ENCODE measurements at places on chromosomes 11 and 22.

GRCh38 chr11:21628641-21629040 is 564.2 kb upstream of the ANO5 start:
- DNase-seq: no peak

- no peak for DNase-seq
Observed at GRCh38 chr22:47307326-47307725, 544.9 kb downstream of the TBC1D22A start.

GRCh38 chr11:69395287-69395686 is 86.2 kb upstream of the LINC01488 start:
- DNase-seq: no peak

DNA sequence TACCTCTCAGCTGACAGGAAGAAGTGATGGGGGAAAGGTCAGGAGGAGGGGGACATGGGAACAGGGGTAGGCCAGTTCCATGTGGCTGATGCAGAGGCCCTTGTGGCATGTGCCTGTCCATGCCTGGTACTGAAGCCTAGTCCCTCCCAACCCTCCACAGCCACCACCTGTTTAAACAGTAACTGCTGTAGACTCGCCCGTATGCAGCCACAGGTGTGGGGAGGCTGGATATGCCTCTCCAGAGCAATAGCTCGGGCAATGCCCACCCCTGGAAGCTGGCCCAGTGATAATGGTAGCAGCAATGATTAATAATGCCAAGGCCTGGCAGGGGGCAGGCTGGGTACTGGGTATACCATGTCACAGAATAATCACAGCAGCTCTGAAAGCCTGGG is 2.3 kb downstream of the SMTN start:
- DNase-seq: no peak

- DNase-seq: no peak
Observed at GRCh38 chr11:95888439-95888838, 35.5 kb downstream of the MTMR2 start.

- DNase-seq: peak; percentile 10
Observed at GRCh38 chr22:32378707-32379272, 21.1 kb downstream of the RFPL3 start.

Data from OCI-LY7 (cell line).